ENCODE measurements at places on chromosomes 1 and 21. TPM values are rescaled to one million over a fixed set of nuclear protein-coding genes. Genes with fewer than 3 reads are reported as not detected.

Gene PTPRC
- 35.1 TPM for total RNA-seq

Gene FCRL4
- total RNA-seq = not detected

GRCh38 chr21:21241391-21241790, 243.2 kb downstream of the NCAM2 start:
- DNase-seq = no peak

DNA sequence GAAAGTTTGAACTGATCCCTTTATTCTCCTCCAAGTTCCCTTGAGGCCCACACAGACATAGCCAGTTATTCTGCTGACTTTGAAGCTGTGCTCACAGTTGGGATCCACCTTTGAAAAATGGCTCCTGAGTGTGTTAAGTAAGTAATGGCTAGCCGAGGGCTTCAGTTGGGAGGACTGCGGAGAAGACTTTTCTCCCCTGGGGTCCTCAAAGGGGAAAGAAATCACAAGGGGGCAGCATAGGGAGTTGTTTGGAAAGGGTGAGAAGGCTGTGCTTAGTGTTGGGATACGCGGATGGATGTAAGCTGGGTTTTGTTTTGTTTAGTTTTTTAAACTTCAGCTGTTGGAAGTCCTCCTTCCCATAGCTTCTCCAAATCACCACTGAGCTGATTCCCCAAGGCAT, 8.3 kb downstream of the PGM1 start:
- DNase-seq = no peak

GRCh38 chr1:197965132-197965840, 48.1 kb downstream of the LHX9 start:
- DNase-seq = no peak

Gene GRIK3
- total RNA-seq = 0.55 TPM

DNA sequence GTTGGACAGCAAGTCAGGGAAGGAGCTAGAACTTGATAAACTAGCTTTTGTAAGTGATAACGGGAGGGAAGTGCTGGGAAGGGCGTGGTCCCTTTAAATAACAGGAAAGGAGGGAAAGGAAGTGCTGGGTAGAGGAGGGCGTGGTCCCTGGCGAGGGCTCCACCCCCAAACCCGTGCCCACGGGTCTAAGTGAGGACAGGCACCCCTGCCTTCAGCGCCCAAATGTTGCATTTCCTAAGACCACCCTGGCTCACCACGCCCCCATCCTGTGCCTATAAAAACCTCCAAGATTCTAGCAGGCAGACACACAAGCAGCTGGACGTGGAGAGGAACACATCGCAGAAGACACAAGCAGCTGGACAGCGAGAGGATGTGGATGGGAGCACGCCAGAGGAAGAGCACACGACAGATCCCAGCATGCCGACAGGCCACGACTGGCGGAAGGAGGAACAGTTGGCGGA, 58.5 kb downstream of the PALMD start:
- DNase-seq = no peak

GRCh38 chr1:107530543-107530942, 389.7 kb downstream of the NTNG1 start:
- DNase-seq = no peak

Gene TBCE
- 30.7 TPM for total RNA-seq

Gene LRRN2
- total RNA-seq = 2.1 TPM

All from ureter (tissue), 1 donor.